Keratinocyte (primary cell): ENCODE measurements at places on chromosomes 3 and 15.

DNA sequence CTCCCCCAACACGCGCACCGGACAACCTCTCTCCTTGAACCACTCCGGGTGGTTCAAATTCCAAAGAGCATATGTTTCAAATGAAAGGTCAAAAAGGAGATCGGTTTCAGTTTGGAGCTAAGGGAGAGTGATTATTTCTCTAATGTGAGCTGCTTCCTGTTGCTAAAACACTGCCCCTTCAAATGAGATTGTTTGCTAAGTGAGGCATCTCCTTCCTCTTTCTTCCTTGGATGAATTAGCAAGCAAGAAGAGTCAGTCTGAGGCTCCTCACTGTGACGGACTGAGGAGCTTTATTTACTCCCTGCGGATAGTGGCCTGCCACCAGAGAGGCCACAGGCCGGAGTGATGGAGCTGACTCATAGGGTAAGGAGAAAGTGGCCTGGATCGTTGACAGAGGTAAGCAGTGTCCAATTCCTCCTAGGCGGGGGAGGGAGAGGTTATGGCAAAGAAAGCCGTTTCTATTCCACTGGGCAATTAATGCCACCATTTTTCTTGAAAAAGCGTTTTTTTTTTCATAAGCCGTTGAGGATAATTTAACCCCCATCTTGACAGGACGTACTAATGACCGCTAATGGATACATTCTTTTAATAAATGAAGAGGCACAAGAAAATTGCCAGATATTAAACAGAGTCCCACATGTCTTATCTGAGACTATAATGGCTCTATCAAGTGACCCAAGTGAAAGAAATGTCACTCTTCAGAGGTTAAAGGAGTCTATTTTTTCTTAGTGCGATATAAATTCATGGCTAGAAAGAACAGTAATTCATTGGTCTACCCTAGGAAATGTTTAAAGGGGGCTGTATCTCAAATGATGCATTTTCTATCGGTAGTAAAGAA, 167.0 kb upstream of the ANKRD28 start:
- H3K27me3 ChIP-seq: no peaks in the 10 kb centered on the region
- H3K36me3 ChIP-seq: no peaks in the 10 kb centered on the region
- H3K4me1 ChIP-seq: no peaks in the 10 kb centered on the region
- no peak overlapping the region for H3K27ac ChIP-seq

- H3K27me3 ChIP-seq: no peaks in the 10 kb centered on the region
- H3K4me1 ChIP-seq: peaks cover 43% of the 10 kb centered on the region
- DNase-seq: peak; percentile 55
- H3K36me3 ChIP-seq: no peaks in the 10 kb centered on the region
Observed at GRCh38 chr3:12946649-12947316, 105.4 kb upstream of the RPL32 start.

- H3K27ac ChIP-seq: peak within 1 kb of the TSS; percentile 0
- DNase-seq: no peak
- H3K4me3 ChIP-seq: no peak within 1 kb of the TSS
- peaks cover 4% of the 10 kb centered on the region for H3K27me3 ChIP-seq
- no peaks in the 10 kb centered on the region for H3K36me3 ChIP-seq
- H3K4me1 ChIP-seq: peaks cover 4% of the 10 kb centered on the region
Observed at GRCh38 chr3:187368251-187369088, at the start of gene RTP4. Gene RTP4, plus strand, starts transcription at chr3:187368385. Its CDS starts 57 bp downstream, at chr3:187368442.

DNA sequence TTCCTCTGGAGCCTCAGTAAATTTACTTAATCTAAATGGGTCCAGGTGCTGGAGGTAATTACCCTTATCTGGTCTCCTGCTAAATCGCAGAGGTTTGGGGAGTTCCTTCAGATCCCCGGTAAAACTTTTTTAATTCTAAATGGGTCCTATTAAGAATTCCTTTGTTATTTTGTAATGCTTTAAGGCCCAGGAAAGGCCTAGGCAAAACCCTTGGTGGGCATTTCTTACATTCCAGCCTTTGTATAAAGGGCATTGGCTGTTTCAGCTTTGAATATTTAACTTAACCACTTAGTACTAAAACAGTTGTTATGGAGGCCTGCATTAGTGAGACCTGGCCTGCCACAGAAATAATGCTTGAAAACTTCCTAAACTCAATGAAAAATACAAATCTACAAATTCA, 14.9 kb upstream of the ZNF662 start:
- no peaks in the 10 kb centered on the region for H3K4me1 ChIP-seq
- no peak overlapping the region for H3K4me3 ChIP-seq
- no peaks in the 10 kb centered on the region for H3K27me3 ChIP-seq
- DNase-seq: no peak
- H3K36me3 ChIP-seq: no peaks in the 10 kb centered on the region
- H3K27ac ChIP-seq: no peak overlapping the region

- H3K27ac ChIP-seq: no peak overlapping the region
- no peak overlapping the region for H3K4me3 ChIP-seq
- no peak for DNase-seq
Observed at GRCh38 chr3:122481390-122481789, 33.3 kb downstream of the KPNA1 start.

DNA sequence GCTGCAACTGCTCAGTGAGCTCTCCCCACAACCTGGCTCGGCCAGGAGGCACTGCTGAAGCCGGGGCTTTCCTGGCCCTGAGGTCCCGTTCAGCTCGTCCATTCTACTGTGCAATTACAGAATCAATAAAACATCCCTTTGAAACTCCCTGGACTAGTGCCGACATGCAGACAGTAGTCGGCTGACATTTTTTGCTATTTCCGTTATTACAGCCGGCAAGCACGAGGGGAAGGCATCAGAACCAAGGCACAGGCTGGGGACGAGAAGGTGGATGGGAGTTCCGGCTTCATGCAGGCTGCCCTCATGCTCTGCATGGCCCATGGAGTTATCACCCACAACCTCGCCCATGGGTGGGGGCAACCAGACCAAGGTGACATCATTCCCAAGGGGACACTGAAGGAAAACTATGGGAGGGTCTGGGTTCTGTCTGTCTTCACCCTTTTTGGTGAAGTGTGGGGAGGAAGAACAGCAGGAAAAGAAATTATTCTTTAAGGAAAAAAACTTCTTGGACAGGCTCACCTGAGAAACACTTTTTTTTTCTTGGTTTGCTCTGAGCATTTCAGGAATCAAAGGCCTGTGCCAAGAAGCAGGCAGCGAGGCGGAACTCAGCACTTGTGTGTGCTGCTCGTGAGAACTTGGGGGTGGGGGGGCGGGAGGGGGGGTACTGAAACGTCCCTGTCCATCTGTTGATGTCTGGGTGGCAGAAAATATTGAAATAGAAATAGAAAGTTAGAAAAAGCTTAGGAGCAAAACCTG, 154.5 kb downstream of the FOXP1 start:
- no peak for DNase-seq

DNA sequence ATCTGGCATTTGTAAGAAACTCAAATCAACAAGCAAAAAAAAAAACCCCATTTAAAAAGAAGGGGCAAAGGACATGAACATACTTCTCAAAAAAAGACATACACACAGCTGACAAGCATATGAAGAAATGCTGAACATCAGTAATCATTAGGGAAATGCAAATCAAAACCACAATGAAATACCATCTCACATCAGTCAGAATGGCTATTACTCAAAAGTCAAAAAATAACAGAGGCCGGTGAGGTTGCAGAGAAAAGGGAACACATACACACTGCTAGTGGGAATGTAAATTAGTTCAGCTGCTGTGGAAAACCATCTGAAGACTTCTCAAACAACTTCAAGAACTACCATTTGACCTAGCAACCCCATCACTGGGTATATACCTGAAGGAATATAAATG, 199.4 kb upstream of the THBS1 start:
- DNase-seq: no peak
- H3K27ac ChIP-seq: no peak overlapping the region
- no peak overlapping the region for H3K4me3 ChIP-seq
- H3K36me3 ChIP-seq: no peaks in the 10 kb centered on the region
- no peaks in the 10 kb centered on the region for H3K27me3 ChIP-seq

DNA sequence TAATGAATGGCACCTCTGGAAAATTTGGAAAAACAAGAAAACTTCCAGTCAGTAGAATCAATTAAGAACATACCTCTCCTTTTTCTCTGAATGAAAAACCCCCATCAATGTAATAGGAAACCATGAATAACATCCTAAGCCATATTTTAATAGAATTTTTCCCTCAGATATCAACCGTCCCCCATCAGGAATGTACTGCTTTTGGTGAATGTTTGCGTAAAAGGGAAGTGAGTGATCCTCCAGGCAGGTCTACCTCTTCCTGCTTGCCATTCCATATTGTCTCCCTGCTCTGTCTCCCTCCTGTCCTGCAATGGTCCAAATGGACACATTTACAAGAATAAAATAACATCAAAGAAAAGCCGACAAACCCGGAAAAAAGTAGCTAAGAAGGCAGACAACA, 30.8 kb downstream of the LAMP3 start:
- no peaks in the 10 kb centered on the region for H3K4me1 ChIP-seq
- no peak overlapping the region for H3K27ac ChIP-seq
- no peaks in the 10 kb centered on the region for H3K36me3 ChIP-seq
- H3K4me3 ChIP-seq: no peak overlapping the region
- no peak for DNase-seq

- no peak overlapping the region for H3K4me3 ChIP-seq
- no peaks in the 10 kb centered on the region for H3K27me3 ChIP-seq
- H3K4me1 ChIP-seq: no peaks in the 10 kb centered on the region
- DNase-seq: no peak
- no peaks in the 10 kb centered on the region for H3K36me3 ChIP-seq
Observed at GRCh38 chr15:25242166-25242879, 196.5 kb downstream of the UBE3A start.

GRCh38 chr3:76565496-76566210, 474.2 kb upstream of the ROBO2 start:
- no peaks in the 10 kb centered on the region for H3K27me3 ChIP-seq
- H3K4me1 ChIP-seq: no peaks in the 10 kb centered on the region
- no peaks in the 10 kb centered on the region for H3K36me3 ChIP-seq

- no peak for DNase-seq
- H3K36me3 ChIP-seq: no peaks in the 10 kb centered on the region
- H3K4me3 ChIP-seq: no peak overlapping the region
Observed at GRCh38 chr15:46270481-46271147, 635.8 kb downstream of the SQOR start.

GRCh38 chr3:34216711-34217335, 418.4 kb downstream of the PDCD6IP start:
- H3K36me3 ChIP-seq: no peaks in the 10 kb centered on the region
- no peak overlapping the region for H3K4me3 ChIP-seq
- no peaks in the 10 kb centered on the region for H3K27me3 ChIP-seq

DNA sequence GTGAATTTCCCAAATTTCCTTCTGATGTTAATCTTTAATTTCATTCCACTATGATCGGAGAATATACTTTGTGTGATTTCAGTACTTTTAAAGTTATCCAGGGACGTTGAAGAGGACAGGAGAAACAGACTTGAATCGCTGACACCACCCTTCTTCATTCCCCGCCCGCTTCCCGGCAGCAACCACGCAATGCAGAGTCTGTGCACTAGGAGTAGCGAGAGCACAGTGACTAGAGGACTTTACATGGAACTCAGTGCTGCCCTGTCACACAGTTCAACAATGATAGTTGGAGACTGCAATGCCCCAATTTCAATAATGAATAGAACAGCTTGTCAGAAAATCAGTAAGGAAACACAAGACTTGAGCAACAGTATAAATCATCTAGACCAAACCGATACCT, 73.9 kb downstream of the RNF13 start:
- H3K4me1 ChIP-seq: no peaks in the 10 kb centered on the region
- no peak overlapping the region for H3K4me3 ChIP-seq
- H3K36me3 ChIP-seq: peaks cover 2% of the 10 kb centered on the region

DNA sequence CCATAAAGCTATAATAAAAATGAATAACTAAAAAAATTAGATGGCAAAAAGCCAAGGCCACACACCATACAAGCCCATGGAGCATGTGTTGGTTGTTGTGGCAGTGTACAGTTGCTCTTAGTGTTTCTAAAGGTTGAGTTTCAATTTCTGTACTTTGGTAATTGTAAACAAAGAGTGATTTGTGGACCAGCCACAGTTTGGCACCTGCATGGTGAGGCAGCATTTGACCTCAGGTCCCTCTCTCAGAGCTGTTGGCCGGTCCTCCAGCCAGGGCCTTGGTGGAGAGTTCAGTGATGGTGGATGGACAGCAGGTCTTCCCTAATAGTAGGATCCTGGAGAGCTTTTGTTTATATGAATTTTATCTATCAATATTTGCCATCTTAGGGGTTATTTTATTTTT, 5.6 kb downstream of the ACAD9 start:
- no peak overlapping the region for H3K27ac ChIP-seq
- no peak overlapping the region for H3K4me3 ChIP-seq
- H3K36me3 ChIP-seq: peaks cover 5% of the 10 kb centered on the region
- H3K4me1 ChIP-seq: peaks cover 17% of the 10 kb centered on the region

- H3K4me1 ChIP-seq: no peaks in the 10 kb centered on the region
- H3K27ac ChIP-seq: no peak overlapping the region
- no peak for DNase-seq
Observed at GRCh38 chr3:76442374-76442915, 597.5 kb upstream of the ROBO2 start.
